SK-N-MC (cell line): ENCODE measurements at places on chromosomes 3 and 15.

- DNase-seq, result no peak
These were observed 54.8 kb upstream of the CTSH start for GRCh38 chr15:78999636-79000035.

- no peak for DNase-seq
These were observed 249.1 kb downstream of the UACA start for GRCh38 chr15:70514251-70514650.

- no peak for DNase-seq
These were observed 24.7 kb downstream of the PLA2G4D start for GRCh38 chr15:42069496-42070278.

DNA sequence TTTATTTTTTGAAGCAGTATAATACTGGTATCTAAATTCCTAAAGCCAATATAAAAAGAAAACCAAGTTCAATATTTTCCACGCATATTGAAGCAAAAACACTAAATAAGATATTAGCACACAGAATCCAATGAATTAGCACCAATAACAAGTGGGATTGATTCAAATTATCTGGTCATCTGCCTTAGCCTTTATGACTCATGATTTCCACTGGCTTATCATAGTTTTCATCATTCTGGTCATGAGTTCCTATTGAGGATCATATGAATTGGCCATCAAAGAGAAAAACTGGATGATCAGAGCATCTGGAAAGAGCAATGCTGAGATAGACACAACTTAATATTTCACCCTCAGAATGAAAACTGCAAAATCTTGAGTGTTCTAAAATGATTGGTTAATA is 809.9 kb downstream of the MCTP2 start:
- no peak for DNase-seq

DNA sequence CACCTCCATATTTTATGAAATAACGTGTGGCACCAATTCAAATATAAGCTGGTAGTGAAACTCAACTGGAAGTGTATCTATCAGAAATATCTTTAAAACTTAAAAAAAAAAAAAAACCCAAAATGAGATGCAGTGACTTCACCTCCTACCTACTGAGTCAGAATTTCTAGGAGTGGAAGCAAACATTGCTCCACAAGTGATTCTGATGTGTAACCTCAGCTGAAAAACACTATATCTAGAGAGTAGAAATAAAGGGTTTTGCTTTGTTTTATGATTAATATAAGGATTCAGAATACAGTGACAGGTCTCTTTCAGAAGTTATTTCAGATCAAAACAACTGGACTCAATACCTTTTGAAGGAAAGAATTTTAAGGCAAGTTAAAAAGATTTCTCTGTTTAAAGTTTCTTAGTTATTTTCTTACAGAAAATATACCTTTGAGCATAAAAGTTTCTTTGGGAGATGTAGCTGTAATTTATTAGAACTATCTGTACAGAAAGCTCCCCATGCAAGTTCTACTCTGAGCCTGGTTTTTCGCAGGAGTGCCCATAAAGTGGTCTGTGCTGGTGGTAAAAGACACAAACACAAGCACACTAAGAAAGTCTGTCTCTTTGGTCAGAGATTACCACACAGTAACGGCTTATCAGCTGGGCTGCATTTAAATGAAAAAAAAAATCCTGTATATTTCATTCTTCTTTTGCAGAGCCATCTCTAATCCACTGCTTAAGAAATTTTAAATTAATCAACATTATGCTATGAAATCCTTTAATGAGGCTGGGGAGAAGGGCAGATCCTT is 59.9 kb upstream of the PPIB start:
- no peak for DNase-seq
